ENCODE measurements at places on chromosomes 13 and 19.

- H3K4me3 ChIP-seq, result no peak overlapping the region
- no peak overlapping the region for H3K27ac ChIP-seq
- no peaks in the 10 kb centered on the region for H3K4me1 ChIP-seq
- H3K27me3 ChIP-seq, result peaks cover 11% of the 10 kb centered on the region
Observed at GRCh38 chr19:55753401-55753800, 5.5 kb upstream of the RFPL4A start.

DNA sequence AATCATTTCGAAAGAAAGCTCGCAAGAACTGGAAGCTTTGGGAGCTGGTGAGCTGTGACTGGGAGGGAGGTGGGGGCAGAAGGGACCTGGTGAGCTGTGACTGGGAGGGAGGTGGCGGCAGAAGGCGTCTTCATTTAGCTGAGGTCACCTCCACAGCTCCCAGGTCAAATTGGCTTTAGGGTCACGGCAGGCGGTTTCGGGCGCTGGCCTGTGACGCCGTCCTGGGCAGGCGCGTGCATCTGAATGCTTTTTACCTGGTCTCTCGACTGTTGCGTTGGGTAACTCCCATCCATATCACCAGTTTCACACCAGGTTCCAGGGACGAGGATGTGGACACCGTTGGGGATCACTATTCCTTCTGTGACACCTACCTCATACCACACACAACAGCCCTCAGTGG lies 29.2 kb downstream of the C2CD4C start:
- no peak for DNase-seq
- H3K27ac ChIP-seq, result no peak overlapping the region
- H3K36me3 ChIP-seq, result peaks cover 14% of the 10 kb centered on the region
- peaks cover 8% of the 10 kb centered on the region for H3K27me3 ChIP-seq
- no peak overlapping the region for H3K4me3 ChIP-seq

GRCh38 chr19:28874742-28875141 lies 338.2 kb downstream of the UQCRFS1 start:
- no peaks in the 10 kb centered on the region for H3K27me3 ChIP-seq
- no peaks in the 10 kb centered on the region for H3K4me1 ChIP-seq
- no peak overlapping the region for H3K4me3 ChIP-seq

DNA sequence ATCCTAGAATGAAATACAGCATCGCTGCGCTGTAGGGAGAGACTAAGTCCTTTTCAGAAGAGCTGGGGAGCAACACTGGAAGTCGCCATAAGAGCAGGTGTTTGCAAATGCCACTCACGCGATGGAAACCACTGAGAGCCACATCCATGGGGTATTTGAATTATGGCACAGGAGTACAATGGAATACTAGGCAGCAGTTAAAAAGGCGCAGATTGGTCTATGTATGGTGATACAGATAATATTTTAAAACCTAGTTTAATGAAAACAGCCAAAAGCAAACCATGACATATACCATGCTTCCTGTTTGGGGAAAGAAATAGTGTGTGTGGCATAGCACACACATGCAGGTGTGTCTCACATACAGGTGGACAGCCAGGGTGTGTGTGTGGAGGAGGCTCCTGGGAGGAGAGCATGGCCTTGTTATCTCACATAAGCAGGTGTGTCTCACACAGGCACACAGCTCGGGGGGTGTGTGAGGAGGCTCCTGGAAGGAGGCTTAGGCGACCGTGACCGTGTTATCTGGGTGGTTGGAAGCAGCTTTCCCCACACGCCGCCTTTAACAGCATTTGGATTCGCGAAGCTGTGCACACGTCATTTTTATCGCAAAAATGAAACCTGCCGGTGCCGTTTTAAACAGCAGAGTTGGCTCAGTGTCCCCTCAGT lies 33.6 kb downstream of the ADPRHL1 start:
- no peak overlapping the region for H3K27ac ChIP-seq
- no peak for DNase-seq
- H3K4me3 ChIP-seq, result no peak overlapping the region
- no peaks in the 10 kb centered on the region for H3K36me3 ChIP-seq
- H3K4me1 ChIP-seq, result peaks cover 5% of the 10 kb centered on the region
- H3K27me3 ChIP-seq, result peaks cover 10% of the 10 kb centered on the region

DNA sequence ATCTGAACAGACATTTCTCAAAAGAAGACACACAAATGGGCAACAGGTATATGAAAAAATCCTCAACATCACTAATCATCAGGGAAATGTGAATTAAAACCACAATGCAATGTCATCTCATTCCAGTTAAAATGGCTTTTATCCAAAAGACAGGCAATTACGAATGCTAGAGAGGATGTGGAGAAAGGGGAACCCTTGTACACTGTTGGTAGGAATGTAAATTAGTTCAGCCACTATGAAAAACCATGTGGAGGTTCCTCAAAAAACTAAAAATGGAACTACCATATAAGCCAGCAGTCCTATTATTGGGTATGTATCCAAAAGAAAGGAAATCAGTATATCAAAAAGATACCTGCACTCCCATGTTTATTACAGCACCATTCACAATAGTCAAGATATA lies 24.7 kb upstream of the ZC3H13 start:
- no peak for DNase-seq
- H3K4me3 ChIP-seq, result no peak overlapping the region
- no peak overlapping the region for H3K27ac ChIP-seq
- H3K36me3 ChIP-seq, result no peaks in the 10 kb centered on the region
- no peaks in the 10 kb centered on the region for H3K4me1 ChIP-seq

- H3K36me3 ChIP-seq, result no peaks in the 10 kb centered on the region
- H3K4me3 ChIP-seq, result no peak overlapping the region
- no peak for DNase-seq
- peak overlapping the region; percentile 11 for H3K27ac ChIP-seq
- peaks cover 13% of the 10 kb centered on the region for H3K27me3 ChIP-seq
Observed at GRCh38 chr13:44307255-44307654, 66.4 kb upstream of the SERP2 start.

DNA sequence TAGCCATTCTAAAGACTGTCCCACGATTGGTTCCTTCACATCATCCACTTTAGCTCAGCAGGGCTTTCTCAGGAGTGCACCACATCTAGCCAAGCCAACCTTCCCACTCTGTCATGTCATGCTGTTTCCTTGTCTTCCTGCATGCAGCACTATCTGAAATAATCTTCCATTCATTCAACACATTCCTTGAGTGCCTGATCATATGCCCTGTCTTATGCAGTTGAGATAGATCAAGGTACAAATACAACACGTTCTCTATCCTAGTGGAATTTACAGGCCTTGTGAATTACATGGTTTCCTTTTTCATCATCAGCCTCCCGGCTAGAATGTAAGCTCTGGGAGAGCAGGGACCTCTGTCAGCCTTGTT lies 6.8 kb upstream of the MRPS31 start:
- peaks cover 29% of the 10 kb centered on the region for H3K4me1 ChIP-seq
- H3K27me3 ChIP-seq, result no peaks in the 10 kb centered on the region
- no peaks in the 10 kb centered on the region for H3K36me3 ChIP-seq
- H3K27ac ChIP-seq, result peak overlapping the region; percentile 84
- DNase-seq, result no peak
- H3K4me3 ChIP-seq, result peak overlapping the region; percentile 66

GRCh38 chr19:38191747-38192146 lies 32.3 kb downstream of the DPF1 start:
- H3K27me3 ChIP-seq, result no peaks in the 10 kb centered on the region
- H3K36me3 ChIP-seq, result peaks cover 29% of the 10 kb centered on the region
- peak overlapping the region; percentile 68 for H3K27ac ChIP-seq
- DNase-seq, result no peak

DNA sequence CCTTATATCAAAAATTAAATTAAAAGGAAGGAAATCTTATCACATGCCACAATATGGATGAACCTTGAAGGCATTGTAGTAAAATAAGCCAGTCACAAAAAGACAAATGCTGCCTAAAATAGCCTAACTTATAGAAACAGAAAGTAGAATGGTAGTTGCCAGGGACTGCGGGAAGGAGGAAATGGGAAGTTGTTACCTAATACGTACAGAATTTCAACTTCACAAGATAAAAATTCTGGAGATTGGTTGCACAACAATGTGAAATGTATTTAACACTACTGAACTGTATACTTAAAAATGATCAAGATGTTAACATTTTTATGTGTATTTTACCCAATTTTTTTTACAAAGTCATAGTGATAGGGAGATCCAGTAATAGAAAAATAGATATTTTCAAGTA lies 10.2 kb upstream of the N4BP2L2 start:
- H3K36me3 ChIP-seq, result peaks cover 8% of the 10 kb centered on the region
- H3K27ac ChIP-seq, result no peak overlapping the region
- H3K4me3 ChIP-seq, result no peak overlapping the region
- H3K4me1 ChIP-seq, result peaks cover 7% of the 10 kb centered on the region
- H3K27me3 ChIP-seq, result no peaks in the 10 kb centered on the region

- no peak overlapping the region for H3K4me3 ChIP-seq
- DNase-seq, result no peak
- H3K27ac ChIP-seq, result no peak overlapping the region
- peaks cover 28% of the 10 kb centered on the region for H3K4me1 ChIP-seq
- H3K36me3 ChIP-seq, result no peaks in the 10 kb centered on the region
- H3K27me3 ChIP-seq, result no peaks in the 10 kb centered on the region
Observed at GRCh38 chr19:58510084-58510862, 1.5 kb downstream of the SLC27A5 start.

- DNase-seq, result no peak
- peak overlapping the region; percentile 94 for H3K27ac ChIP-seq
- H3K36me3 ChIP-seq, result no peaks in the 10 kb centered on the region
- H3K4me3 ChIP-seq, result peak overlapping the region; percentile 97
- H3K4me1 ChIP-seq, result peaks cover 61% of the 10 kb centered on the region
Observed at GRCh38 chr13:106568299-106569003, 514 bp upstream of the ARGLU1 start.

DNA sequence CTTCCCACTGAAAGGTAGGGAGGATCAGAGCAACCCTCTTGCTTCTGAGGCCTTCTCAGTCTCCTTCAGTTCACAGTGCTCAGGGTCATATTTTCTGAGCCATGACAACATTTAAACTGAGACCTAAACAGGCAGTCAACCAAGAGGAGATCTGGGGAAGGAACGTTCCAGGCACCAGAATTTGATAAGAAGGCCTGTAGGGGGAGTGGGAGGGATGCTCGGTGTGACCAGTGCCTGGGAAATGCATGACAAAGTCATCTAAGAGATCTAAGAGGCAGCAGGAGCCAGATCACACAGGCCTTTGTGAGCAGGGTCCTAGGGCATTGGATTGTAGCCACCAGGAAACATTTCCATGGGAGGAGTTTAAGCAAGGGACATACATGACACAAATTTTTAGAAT lies 71.6 kb downstream of the SHISA2 start:
- H3K4me3 ChIP-seq, result no peak overlapping the region
- H3K4me1 ChIP-seq, result no peaks in the 10 kb centered on the region
- no peak for DNase-seq
- H3K27ac ChIP-seq, result no peak overlapping the region
- H3K36me3 ChIP-seq, result no peaks in the 10 kb centered on the region
- peaks cover 31% of the 10 kb centered on the region for H3K27me3 ChIP-seq

GRCh38 chr19:10864538-10864899 lies 6.8 kb upstream of the CARM1 start:
- H3K4me3 ChIP-seq, result peak overlapping the region; percentile 39
- no peaks in the 10 kb centered on the region for H3K36me3 ChIP-seq
- H3K27ac ChIP-seq, result peak overlapping the region; percentile 1
- peaks cover 33% of the 10 kb centered on the region for H3K4me1 ChIP-seq
- peak; percentile 67 for DNase-seq

- DNase-seq, result no peak
- H3K27ac ChIP-seq, result no peak overlapping the region
- no peaks in the 10 kb centered on the region for H3K36me3 ChIP-seq
- H3K4me3 ChIP-seq, result no peak overlapping the region
- no peaks in the 10 kb centered on the region for H3K27me3 ChIP-seq
- no peaks in the 10 kb centered on the region for H3K4me1 ChIP-seq
Observed at GRCh38 chr13:34863360-34864135, 78.5 kb upstream of the NBEA start.

DNA sequence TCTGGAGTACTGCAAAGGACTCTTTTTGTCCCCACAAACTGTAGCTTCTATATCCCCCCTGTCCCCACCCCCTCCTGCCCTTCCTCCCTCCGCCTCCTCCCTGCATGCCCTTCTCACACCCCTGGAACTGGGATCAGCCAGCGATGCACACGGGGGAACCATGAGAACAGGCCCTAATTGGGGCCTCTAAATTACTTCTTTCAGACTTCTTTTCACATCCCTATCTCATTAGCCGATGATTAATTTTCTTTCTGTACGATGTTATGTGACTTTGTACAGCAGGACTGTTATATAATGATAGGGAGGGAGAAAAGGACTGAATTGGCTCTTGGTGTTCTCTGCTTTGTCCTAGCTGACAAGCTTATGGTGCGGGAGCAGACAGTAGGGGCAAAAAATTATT lies 347.5 kb downstream of the DNAJC15 start:
- no peak for DNase-seq
- no peak overlapping the region for H3K4me3 ChIP-seq
- no peaks in the 10 kb centered on the region for H3K27me3 ChIP-seq
- no peaks in the 10 kb centered on the region for H3K36me3 ChIP-seq
- H3K4me1 ChIP-seq, result peaks cover 15% of the 10 kb centered on the region

DNA sequence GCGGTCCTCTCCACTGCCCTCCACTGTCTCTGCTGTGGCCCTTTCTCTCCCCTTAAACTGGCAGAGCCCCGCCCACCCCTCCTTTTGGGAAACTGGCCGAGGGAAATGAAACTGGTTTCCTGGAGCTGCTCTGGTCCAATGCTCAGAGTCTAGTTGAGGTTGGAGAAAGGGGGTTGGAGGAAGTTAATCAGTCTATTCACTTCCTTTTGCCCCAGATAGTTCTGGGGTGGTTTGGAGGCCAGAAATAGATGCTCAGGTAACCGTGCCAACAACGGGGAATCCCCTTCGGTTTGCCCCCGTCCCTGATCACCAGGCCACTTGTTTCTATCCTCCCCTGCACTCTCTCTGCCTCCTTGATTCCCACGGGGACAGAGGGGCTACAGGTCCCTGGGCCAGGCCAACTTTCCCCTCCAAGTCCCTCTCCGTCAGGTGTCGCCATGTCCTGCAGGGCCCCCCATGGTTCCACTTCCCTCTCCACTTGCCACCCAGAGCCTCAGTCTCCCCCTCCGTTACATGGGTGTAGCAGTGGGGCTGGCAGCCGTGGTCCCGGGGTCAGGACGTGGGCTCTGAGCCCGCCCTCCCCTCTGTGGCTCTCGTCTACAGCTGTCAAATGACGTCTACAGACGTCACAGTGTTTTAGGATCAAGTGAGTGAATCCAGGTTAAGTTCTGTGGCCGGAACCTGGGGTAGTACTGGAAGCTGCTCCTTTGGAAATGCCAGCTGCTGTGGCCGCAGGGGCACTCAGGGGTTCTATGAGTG lies at the start of gene IL4I1:
Gene IL4I1, minus strand, starts transcription at position 25 of the 759 bp plus-strand sequence. CDS start 727 bp downstream, outside the sequence.
- H3K4me1 ChIP-seq, result peaks cover 31% of the 10 kb centered on the region
- no peaks in the 10 kb centered on the region for H3K36me3 ChIP-seq
- peak within 1 kb of the TSS; percentile 100 for H3K27ac ChIP-seq
- no peaks in the 10 kb centered on the region for H3K27me3 ChIP-seq
- H3K4me3 ChIP-seq, result peak within 1 kb of the TSS; percentile 93

DNA sequence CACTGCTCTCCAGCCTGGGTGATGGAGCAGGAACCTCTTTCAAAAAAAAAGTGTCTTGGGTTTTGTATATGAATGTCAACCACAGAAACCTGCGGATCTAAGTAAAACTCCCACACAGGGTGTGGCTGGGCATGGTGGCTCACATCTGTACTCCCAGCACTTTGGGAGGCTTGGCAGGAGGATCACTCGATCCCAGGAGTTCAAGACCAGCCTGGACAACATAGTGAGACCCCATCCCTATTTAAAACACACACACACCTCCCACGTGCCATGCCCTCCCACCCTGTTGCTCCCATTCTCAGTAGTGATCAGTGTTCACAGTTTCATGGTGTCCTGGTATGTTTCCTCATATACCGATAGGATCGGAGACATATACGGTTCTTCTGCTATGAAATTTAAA lies 9.2 kb downstream of the TMED1 start:
- H3K27me3 ChIP-seq, result no peaks in the 10 kb centered on the region
- H3K4me1 ChIP-seq, result no peaks in the 10 kb centered on the region
- no peaks in the 10 kb centered on the region for H3K36me3 ChIP-seq
- H3K27ac ChIP-seq, result no peak overlapping the region
- no peak for DNase-seq

- DNase-seq, result no peak
- H3K4me1 ChIP-seq, result peaks cover 8% of the 10 kb centered on the region
- H3K27me3 ChIP-seq, result peaks cover 32% of the 10 kb centered on the region
Observed at GRCh38 chr13:27405546-27406134, 18.8 kb upstream of the GTF3A start.
